DMS 273 treated with DMSO at 0.1 percent for 48 hours (cell line): ENCODE measurements at places on chromosomes 5 and 9.

DNA sequence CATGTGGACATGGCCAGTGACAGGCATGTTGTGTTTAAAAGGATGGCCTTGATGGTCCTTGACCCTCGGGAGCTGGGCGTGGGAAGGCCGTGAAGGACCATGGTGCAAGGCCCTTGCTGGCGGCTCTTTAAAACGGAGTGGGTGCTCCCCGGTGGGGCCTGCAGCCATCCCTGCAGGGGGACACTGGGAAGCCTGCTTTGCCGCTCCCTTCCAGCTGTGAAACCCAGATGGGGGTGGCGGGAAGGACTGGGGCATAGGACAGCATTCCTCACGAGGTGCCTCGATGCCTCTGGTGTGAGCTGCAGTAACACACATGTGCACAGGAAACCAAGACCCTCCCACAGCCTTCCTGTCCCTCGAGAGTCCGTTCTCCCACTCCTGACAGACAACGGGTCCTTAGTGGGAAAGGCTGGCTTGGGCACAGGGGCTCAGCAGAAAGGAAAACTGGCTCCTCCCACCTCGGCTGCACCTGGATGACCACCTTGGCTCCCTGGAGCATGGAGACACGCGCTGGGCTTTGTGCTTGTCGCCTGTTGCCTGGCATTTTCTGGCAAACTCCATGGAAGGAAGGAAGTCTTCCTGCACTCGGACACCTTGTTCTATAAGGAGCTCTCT is 30.3 kb upstream of the IRX4 start:
- no peak for DNase-seq

GRCh38 chr5:60903356-60903755 is 41.5 kb downstream of the ERCC8 start:
- no peak for DNase-seq

DNA sequence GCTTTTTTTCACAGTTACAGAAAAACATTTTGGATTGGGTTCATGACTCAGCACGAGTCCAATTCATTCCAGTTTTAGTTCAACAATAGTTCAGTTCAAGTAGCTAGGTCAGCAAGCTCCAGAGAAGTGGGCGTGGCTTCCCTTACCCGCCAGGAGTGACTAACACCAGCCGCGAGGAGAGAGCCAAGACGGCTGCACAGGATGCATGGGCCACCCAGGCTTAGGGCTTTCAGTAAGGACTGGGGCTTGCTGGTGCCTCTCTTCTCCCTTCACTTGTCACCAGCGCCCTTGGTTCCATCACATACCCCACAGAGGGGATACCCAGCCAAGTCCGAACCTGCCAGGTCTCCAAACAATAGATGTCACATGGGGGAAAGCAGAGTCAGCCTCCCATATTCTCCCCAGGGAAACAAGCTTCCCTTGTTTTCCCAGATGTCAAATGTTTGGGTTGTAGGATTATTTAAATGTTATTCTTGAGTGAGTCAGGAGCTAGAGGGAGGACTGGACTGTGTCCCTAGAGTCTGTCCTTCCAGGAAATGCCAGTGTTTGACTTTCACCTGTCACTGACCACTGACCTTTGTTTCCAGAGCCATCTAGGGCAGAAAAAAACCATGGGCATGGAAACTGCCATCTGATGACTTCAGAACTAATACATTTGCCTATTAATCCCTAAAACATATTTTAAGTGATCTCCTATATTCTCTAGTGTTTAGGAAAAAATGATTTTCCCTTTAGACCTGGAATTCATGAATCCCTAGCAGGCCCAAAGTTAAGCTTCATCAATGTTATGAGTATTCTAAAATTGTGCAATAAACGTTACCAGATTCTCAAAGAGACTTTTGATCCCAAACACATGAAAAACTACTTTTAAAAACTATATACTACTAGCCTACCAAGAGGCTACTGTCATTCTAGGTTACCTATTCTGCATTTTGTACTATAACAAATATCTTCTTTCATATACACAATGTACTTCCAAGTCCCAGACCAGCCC is 51.9 kb downstream of the NIPAL4 start:
- DNase-seq = peak; percentile 34

DNA sequence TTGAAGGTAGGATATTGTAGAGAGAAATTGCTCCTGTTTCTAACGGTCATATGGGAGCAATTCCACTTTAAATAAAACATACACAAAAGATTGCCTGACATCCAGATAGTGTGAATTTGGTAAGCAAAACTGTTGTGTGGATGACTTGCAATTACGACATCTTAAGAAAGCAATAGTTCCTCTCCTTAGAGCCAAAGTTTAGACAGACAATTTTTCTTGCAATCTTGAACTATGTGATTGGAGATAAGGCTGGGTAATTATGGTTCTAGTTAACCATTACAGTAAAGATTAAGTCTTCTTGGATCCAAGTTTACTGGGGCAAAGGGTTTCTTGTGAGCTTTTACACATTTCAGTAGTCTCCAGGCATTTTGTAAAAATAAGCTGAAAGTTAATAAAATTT is 1080.6 kb upstream of the CDH6 start:
- no peak for DNase-seq

- no peak for DNase-seq
These were observed 76.6 kb downstream of the RICTOR start for GRCh38 chr5:38997591-38997990.

DNA sequence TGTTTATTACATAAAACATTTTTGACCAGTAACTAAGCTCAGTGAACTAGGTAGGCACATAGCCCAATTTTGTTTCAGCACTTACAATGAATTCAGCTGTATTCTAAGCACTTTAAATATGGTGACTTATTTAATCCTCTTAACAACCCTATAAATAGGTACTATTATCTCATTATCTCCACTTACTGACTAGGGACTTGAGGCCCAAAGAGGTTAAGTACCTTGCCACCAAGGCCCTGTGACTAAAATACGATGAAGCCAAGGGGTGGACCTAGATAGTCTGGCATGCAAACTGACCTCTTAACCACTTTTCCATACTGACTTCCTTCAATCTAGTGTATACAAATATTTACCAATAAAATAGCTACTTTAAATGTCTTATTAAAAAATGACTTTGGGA is 266.4 kb downstream of the ZNF608 start:
- DNase-seq = no peak

- DNase-seq = no peak
These were observed 249.8 kb upstream of the ARRDC3 start for GRCh38 chr5:91632871-91633270.

- DNase-seq = no peak
These were observed 6.6 kb downstream of the ELAVL2 start for GRCh38 chr9:23819403-23819802.

DNA sequence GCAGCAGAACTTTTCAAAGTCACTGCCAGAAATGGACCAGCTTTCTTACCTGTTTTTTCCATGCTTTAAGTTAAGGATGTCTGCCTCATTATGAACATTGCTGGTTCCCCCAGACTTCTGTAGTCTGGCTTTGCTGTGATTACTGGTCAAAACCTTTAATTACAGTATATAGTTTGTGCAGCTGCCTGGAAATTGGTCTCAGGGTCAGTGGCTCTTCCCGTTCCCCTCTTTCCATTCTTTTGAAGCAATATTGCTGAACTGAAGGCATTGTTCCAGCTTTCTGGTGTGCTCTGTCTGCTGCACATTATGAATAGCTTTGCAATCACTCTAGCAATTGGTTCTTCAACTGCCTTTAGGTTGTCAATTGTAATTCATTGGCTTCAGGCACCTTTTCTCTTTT is 206.5 kb downstream of the ARL15 start:
- no peak for DNase-seq

- no peak for DNase-seq
These were observed 148.2 kb downstream of the EMB start for GRCh38 chr5:50292735-50293394.

DNA sequence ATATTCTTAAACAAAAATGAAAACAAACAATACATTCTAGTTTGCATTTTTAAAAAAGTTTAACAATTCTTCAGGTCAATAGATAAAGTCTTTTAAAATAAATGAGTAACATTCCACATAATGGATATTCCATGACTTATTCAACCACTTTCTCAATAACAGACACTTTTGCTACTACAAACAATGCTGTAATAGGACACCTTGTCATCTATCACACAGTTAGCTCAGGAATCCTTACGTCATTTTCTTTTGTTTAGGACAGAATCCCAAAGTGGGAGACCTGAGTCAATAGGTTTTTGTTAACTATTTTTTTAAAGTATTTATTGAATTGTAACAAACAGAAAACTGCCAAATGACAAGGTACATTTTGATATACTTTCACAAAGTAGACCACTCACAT is 72.5 kb downstream of the CEP120 start:
- no peak for DNase-seq

DNA sequence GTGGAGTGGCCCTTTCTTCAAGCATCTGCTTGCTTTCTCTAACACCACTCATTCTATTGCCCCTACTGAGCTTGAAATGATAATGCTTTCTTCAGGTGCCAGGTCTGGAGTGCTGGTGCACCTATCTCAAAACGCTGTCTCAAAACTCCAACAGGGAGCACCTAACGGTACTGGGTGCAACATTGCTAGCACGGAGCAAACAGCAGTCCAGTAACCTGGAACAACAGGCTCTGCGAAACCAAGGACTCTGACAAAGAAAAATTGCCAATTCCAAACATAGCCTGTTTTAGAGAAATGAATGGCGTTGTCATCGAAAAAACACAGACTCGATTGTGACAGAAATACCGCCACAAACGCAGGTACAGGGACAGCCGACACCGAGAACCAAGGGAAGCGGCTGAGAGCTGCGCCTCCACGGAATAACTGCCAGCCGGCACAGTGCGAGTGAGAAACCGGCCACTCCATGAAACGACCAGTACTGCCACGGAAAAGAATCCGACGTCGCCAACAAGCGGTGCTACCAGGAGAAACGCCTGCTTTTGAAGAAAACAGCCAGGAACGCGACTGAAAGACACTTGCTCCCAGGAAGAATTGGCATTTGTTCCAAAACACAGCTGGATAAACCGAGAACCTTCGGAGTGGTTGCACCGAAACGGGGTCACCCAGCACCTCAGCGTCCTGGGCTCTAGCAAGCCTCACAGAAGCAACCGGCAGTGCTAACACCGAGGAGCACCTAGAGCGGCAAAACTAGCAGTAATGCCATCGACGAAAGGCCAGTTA is 3.1 kb downstream of the ANXA2R start:
- DNase-seq = no peak

GRCh38 chr9:126514037-126514821 is 99.5 kb upstream of the LMX1B start:
- peak; percentile 13 for DNase-seq

GRCh38 chr5:66538126-66538525 is 58.1 kb upstream of the MAST4 start:
- DNase-seq = no peak

DNA sequence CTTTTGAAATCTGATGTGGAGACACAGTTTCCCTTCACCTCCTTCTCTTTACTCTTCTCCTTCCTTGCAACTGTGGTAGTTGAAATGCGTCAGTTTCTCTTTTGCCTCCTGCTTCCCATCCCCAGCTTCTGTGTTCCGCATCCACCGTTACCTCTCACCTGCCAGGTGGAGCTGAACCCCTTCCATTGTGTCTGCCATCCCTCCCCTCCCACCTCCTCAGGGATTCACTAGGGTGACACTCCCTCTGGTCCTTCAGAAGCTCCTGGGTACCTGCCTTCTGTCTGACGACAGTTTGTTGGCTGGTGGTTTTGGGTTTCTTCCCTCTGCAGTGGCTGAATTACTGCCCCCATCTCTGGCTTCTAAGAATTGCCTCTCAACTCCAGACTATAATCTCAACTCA is 132.1 kb downstream of the SLC24A2 start:
- DNase-seq = no peak

- no peak for DNase-seq
These were observed 46.7 kb downstream of the SHB start for GRCh38 chr9:38022203-38022895.

DNA sequence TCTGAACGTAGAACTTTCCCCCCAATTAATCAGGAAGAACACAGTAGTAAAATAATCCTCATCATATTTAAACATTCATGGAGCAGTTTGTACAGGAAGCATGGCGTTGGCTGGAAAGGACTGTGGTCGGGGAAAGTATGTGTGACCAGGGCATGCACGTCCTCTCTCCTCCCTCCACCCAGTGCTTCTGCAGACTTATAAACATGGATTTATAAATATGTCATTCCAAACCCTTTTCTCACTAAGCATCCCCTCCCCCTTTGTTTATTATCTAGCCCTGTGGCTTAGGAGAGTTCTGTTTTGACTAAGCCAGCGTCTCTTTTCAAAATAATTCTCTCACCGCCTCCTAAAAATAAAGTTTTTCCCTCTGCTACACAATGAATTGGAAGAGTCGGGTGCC is 70.4 kb upstream of the DAP start:
- no peak for DNase-seq

GRCh38 chr9:28031521-28032267 is 458.4 kb upstream of the C9orf72 start:
- DNase-seq = no peak

- no peak for DNase-seq
These were observed 19.1 kb downstream of the TLN1 start for GRCh38 chr9:35712762-35713400.

DNA sequence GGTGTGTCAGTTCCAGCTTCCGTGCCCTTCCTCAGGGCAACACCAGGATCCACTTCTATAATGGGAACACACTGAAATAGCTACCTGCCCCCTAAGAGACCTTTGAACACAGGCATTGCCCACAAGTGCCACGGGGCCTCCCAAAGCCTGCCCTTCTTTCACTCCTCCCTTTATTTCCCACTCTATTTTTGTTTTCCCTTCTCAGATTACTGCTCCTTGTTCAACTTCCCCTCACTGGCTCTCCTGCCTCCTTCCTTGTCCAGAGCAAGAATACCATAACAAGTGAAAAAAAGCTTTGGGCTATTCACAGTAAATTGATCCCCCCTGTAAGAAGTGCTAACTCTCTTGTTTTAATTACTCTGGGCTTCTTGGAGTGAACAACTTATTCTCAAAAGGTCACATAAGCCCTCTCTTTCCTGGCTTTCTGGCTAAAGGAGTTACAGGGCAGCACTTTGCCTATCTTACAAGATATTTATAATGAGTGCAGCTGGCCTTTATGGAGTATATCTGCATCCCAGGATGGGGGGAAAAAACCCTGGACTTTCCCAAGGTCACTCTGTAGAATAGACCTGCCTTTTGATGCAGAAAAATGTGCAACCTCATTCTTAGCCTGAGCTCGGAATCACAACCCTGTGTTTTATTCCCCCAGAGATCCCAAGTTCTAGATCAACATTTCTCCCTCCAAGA is 11.3 kb downstream of the CTXN3 start:
- DNase-seq = no peak

DNA sequence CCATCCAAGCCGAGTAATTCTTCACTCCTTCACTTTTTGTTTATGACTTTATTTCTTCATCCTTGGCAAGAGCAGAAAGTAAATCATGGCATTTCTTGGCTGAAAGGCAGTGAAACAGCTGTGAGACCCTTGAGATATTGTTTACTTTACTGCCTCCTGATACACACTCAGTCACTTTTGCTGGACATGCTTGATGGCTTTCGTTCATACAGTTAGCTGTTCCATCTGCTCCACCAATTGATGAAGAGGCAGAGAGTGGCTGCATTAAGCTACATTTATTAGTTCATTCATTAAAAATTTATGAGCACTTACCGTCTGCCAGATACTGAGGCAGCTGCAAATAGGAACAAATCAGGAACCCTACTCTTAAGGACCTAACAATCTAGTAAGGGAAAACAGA is 184.4 kb upstream of the OR13F1 start:
- DNase-seq = peak; percentile 91
